ENCODE measurements at places on chromosomes 3 and 15.
A peak's percentile ranks its signal among the peaks of the same experiment; 100 is the strongest.

- no peak for DNase-seq
- H3K4me1 ChIP-seq: no peaks in the 10 kb centered on the region
- H3K27me3 ChIP-seq: no peaks in the 10 kb centered on the region
- no peak overlapping the region for H3K4me3 ChIP-seq
- H3K27ac ChIP-seq: no peak overlapping the region
These were observed 277.8 kb downstream of the RAP2B start for GRCh38 chr3:153439780-153440179.

DNA sequence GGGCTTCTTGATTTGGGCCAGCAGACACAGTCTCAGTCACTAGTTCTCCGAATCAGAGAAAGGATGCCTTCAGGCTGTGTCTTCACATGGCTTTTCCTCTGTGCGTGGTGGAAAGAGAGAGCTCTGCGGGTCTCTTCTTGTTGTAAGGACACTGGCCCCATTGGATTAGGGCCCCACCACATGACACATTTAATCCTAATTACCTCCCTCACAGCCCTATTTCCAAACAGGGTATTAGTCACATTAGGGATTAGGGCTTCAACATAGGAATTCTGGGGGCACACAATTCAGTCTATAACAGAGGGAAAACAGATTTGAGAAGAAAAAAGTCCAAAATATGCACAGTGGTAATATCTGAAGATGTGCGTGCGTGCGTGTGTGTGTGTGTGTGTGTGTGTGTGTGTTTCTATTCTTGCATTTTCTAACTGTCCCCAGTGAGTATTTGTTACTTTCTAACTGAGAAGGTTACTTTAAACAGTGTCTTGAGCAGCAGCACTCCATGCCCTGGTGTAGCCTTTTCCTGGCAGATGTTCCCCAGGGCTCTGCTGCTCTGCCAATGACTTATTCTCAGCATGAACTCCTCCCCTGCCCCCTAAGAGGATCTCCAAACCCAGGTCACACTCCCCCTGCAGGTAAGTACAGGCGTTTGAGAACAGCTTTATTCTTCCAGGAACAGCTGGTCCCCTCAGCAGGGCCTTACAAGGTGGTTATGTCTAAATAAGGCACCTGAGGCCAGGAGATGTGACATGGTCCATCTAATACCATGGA lies 72.9 kb downstream of the RPL39L start:
- peaks cover 43% of the 10 kb centered on the region for H3K36me3 ChIP-seq
- peak; percentile 34 for DNase-seq
- no peak overlapping the region for H3K4me3 ChIP-seq
- no peak overlapping the region for H3K27ac ChIP-seq
- peaks cover 9% of the 10 kb centered on the region for H3K4me1 ChIP-seq

- H3K27me3 ChIP-seq: no peaks in the 10 kb centered on the region
- no peaks in the 10 kb centered on the region for H3K36me3 ChIP-seq
- H3K27ac ChIP-seq: no peak overlapping the region
- H3K4me1 ChIP-seq: no peaks in the 10 kb centered on the region
These were observed 28.3 kb downstream of the RSL24D1 start for GRCh38 chr15:55168350-55168974.

- DNase-seq: no peak
- no peak overlapping the region for H3K4me3 ChIP-seq
- no peaks in the 10 kb centered on the region for H3K36me3 ChIP-seq
- no peaks in the 10 kb centered on the region for H3K4me1 ChIP-seq
These were observed 75.2 kb downstream of the NEK10 start for GRCh38 chr3:27293939-27294338.

DNA sequence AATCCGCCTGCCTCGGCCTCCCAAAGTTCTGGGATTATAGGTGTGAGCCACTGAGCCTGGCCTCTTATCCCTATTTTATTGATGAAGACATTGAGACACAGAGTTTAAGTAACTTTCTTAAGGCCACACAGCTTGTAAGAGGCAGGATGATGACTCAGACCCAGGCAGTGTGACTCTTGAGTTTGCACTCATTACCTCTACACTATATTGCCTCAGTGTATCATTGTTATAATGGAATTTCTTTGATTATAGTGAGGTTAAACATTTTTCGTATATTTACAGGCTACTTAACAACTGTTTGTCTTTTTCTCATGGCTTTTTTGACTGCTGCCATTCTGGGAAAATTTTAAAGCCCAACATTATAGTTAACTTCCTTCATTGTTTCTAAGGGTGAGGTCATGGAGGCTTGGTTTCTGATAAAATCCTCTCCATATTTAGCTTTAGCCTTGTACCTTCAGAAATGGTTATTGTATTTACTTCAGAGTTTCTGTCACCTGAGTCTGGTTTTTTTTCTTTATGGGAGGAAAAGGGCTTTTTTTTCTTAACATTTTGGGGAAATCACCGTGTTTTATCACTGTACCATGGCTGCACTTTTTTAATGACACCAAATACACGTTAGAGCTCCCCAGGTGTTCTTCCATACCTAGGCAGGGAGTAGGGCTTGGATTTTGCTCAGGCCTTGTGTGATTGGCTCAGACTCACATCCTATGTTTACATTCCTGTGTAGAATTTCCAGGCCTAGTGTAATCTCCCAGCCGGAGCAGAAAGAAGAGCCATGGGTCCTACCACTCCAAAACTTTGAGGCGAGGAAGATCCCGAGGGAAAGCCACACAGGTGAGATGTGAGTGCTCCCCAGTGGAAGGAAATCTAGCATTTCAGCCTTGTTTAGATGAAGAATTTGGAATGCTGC lies 6.3 kb downstream of the ZNF774 start:
- no peak overlapping the region for H3K4me3 ChIP-seq
- peaks cover 45% of the 10 kb centered on the region for H3K36me3 ChIP-seq
- no peak for DNase-seq
- no peak overlapping the region for H3K27ac ChIP-seq

DNA sequence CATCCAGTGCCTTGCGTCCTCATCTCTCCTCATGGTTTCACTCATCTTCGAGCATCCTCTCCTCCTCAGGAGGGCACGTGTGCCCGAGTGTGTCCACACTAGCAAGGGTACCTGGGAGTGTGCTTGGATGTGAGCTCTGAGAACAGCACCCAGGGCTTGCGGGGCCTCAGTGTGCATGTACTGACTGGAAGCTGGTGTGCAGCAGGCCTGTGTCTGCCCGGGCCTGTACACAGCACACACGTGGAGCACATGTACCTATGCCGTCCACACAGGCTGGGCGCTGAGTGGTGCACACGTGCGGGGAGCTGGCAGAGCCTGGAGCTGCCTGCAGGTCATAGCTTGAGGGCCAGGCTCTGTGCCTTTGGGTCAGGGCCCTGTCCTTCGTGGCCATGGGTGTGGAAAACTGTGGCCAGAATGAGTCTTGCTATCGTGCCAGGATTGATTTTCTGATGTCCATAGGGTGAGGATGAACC lies 34.9 kb downstream of the TSPAN3 start:
- no peak overlapping the region for H3K27ac ChIP-seq
- no peaks in the 10 kb centered on the region for H3K36me3 ChIP-seq
- no peaks in the 10 kb centered on the region for H3K27me3 ChIP-seq
- no peaks in the 10 kb centered on the region for H3K4me1 ChIP-seq
- DNase-seq: no peak

DNA sequence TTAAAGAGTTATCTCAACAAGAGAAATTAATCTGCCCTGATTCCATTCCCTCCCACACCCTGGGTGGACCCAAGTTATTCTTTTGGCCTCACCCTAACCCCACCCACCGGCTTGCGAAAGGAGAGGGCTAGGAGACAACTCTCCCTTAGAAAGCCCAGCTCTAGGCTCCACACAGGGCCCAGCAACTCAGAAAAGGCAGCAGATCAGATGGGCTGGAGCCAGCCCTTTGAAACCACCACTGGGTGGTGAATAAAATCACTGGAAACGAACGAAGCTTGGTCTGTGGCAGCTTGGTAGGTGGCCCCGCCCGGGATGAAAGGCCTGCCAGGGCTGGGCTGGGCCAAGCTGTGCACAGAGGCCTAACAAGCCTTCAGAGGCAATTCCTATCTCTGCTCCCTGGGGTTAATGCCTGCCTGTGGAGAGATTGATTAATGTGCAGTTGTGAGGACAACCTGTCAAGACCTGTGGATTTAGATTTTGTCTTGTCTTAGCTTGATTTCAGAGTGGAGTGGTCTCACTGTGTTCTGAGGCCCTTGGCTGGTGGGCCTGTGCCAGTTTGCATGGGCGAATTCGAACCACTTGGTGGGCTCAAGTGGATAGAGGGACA lies 38.8 kb downstream of the BHLHE40 start:
- peak overlapping the region; percentile 56 for H3K27ac ChIP-seq
- H3K4me3 ChIP-seq: no peak overlapping the region
- no peaks in the 10 kb centered on the region for H3K27me3 ChIP-seq
- peak; percentile 69 for DNase-seq
- peaks cover 47% of the 10 kb centered on the region for H3K4me1 ChIP-seq

DNA sequence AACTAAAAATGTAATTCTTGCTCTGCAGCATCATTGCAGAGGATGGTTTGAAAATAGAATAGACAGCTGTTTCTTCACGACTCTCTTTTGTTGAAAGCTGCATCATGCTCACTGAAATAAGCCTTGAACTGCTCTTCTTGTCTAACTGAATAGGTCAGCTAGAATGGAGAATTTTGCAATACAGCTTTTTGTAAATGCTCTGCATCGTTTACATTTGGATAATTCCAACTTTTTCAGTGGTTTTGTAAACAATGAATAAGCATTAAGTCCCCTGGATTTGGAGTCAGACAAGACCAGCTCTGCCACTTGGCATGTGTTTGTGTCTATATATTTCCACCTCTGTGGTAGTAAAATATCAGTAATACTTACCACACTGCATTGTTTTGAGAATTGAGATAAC lies 95.2 kb downstream of the PLSCR2 start:
- no peaks in the 10 kb centered on the region for H3K36me3 ChIP-seq
- no peak overlapping the region for H3K27ac ChIP-seq
- H3K4me3 ChIP-seq: no peak overlapping the region
- H3K4me1 ChIP-seq: peaks cover 16% of the 10 kb centered on the region
- no peak for DNase-seq
- no peaks in the 10 kb centered on the region for H3K27me3 ChIP-seq

DNA sequence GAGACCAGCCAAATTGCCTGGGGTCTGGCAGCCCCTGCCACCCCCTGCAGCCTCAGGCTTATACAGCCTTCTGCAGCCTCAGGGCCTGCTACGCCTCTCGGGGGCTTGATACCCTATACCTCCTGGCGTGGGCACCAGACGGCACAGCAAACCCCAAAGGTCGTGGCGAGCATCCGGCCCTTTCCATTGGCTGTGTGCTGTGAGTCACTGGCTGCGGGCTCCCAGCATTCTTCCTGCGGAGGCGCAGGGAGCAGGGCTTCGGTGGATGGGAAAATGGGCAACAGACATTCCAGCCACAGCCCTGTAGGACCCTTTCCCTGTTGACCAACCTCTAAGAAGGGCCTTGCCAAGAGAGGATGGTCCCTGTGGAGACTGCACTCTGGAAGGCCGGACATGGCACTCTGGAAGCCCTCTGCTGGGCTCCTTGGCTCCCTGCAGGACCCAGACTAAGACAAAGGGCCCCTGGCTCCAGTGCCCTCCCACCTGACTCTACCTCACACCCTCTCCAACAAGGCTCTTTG lies 59.6 kb downstream of the ITGA11 start:
- no peak for DNase-seq
- H3K4me3 ChIP-seq: no peak overlapping the region
- H3K36me3 ChIP-seq: no peaks in the 10 kb centered on the region
- H3K4me1 ChIP-seq: peaks cover 19% of the 10 kb centered on the region
- H3K27ac ChIP-seq: no peak overlapping the region

- no peak overlapping the region for H3K27ac ChIP-seq
- no peaks in the 10 kb centered on the region for H3K27me3 ChIP-seq
- H3K4me3 ChIP-seq: no peak overlapping the region
- H3K4me1 ChIP-seq: peaks cover 45% of the 10 kb centered on the region
- DNase-seq: peak; percentile 27
These were observed 22.1 kb downstream of the SIAH2 start for GRCh38 chr3:150740733-150741496.

GRCh38 chr3:34361921-34362320 lies 563.5 kb downstream of the PDCD6IP start:
- no peak overlapping the region for H3K4me3 ChIP-seq
- DNase-seq: no peak
- no peaks in the 10 kb centered on the region for H3K36me3 ChIP-seq

DNA sequence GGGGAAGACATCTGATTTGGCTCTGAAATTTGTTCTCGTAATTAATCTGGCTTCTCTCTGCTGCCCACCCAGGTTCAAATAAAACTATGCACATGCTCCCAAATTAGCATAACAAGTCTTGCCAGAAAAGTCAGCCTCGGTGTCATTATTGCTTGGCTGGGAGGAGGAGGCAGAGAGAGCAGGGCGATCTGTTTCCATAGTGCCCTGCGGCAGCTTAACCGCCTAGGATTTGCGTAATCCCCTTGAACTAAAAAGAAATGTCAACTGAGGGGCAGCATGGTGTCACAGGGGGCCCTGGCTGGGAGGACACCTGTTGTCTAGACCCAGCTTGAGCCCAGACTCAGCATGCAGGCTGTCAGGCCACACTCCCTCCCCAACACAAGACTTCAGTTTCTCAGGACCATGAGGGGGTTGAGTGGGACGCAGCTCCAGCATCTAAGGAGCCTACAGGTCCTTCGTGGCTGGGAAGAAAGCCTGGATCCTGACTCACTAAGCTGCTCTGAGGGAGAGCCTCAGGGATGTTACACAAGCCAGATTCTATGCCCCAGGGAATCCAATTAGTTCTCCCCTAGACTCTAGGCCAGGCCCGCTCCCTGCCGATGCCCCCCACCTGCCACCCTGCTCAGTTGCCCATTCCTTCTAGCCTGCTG lies 17.3 kb downstream of the MRPS11 start:
- no peaks in the 10 kb centered on the region for H3K27me3 ChIP-seq
- H3K36me3 ChIP-seq: peaks cover 8% of the 10 kb centered on the region
- no peak overlapping the region for H3K4me3 ChIP-seq
- no peak for DNase-seq

DNA sequence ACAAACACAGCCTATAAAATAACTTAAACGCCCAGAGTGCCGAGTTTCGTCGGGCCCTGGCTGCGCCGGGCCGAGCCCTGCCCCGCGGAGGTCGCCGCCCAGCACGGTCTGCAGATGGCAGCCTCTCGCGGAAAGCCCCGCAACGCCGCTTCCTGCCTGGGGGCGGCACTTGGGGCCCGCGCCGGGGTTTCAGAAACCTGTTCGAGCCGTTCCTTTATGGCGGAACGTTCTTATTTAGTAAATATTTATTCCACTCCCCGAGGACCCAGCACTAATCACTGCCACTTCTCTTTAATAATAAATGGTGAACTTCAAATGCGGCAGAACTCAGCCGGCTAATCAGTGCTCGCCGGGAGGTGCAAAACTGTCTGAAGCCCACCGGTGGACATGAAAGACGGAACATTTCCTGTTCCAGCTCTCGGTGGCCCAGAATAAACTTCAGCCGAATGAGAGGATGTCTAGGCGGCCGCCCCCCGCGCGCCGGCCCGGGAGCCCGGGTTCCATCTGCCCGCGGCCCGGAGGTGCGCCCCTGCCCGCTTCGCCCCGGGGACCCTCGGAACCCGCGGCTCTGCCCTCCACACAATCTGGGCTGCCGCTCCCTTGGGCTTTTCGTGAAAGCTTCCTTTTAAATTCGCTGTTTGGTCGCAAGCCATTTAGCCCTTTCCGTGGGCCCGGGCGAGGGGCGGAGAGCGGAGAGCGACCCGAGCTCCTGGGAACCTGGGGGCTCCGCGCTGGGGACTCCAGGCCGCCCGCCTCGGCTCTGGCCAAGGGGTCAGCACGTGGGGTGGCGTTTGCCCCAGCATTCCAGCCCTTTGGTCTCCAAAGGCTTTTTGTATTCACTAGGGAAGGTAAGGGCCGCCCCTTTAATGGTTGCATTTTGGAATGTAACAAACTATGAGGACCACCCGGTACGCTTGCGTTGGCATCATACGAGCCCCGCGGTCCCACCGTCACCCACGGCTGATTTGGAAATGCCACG lies 110.8 kb upstream of the ATP11B start:
- H3K4me3 ChIP-seq: peak overlapping the region; percentile 51
- no peaks in the 10 kb centered on the region for H3K36me3 ChIP-seq
- peaks cover 6% of the 10 kb centered on the region for H3K4me1 ChIP-seq
- no peaks in the 10 kb centered on the region for H3K27me3 ChIP-seq
- H3K27ac ChIP-seq: no peak overlapping the region
